Retina (tissue), 1 donor: ENCODE measurements at places on chromosomes 13 and 19.
A peak's percentile ranks its signal among the peaks of the same experiment; 100 is the strongest.

DNA sequence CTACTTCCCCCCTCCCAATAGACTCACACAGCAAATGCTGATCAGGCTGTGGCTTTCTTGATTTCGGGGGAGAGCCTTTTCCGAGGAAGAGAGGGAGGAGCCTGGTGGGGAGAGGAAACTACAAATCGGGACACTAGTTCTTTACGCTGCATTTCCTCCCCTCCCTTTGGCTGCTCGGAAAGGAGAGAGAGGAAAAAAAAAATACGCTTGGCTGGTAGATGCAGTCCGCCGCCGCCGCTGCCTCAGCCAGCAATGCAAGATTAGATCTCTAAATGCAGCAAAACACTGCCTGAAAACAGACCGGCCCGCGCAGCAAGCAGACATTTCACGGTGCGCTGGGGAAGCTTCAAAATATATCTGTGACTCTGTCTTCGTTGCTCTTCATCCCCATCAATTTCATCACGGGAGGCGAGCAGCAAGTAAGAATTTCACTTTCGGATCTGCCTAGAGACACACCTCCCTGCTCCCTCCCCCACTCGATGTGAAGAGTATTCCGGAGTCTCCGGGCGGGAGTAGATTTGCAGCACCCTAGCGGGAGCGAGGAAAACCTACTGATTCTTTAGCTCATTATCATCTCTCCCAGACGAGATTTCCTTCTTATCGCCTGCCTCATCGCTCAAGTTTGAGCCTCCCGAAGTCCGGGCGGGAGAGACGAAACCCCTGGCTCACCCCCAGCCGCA, at the start of gene PCDH17:
PCDH17 (plus strand) TSS at position 149 of the 680 bp plus-strand sequence. CDS start 803 bp downstream, outside the sequence.
- DNase-seq, result peak; percentile 87

GRCh38 chr13:67416047-67416925, 186.2 kb upstream of the PCDH9 start:
- no peak for DNase-seq

- no peak for DNase-seq
These were observed 698 bp downstream of the BLOC1S3 start for GRCh38 chr19:45179072-45179891.

DNA sequence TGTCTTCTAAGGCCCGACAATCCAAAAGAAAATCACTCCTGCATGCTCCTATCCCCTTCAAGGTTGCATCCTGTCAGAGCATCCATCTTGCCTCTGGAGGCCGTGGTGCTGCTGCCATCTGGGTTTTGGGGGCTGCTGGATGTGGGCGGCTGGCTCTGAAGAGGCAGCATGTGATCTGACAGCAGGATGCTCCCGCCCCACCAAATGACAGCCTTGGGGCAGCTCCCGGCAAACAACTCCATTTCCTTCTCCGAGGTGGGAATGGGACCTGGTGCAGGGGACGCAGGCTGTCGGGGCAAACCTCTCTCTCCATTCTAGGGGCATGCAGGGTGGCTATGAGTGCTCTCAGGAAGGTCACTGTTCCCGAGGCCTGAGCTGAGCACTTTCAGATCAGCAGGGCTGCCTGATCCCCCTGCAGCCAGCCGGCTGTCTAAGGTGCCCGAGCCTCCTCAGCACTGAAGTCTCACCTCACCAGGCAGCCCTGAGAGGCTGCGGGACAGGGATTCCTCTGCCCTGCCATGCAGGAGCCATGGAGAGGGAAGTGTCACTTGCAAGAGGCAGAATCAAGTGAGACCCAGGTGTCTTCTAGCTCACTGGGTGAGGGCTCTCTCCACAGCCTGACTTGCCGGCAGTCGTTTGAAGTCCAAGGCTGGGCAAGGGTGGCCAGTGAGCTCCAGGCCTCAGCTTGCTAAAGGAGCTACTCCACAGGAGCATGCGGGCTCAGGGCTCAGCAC, 28.8 kb downstream of the TSSK6 start:
- DNase-seq, result peak; percentile 30

DNA sequence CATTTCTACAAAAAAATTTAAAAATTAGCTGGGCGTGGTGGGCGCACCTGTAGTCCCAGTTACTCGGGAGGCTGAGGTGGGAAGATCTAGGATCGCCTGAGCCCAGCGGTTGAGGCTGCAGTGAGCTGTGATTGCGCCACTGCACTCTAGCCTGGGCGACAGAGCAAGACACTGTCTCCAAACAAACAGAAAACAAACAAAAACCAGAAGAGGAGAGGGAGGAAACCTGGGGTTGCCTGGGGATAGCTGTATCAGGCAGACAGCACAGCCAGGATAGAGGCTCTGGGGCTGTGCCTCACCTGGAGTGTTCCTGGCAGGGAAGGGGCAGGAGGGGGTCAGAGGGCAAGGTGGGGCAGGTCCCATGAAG, 2.6 kb upstream of the POLR2E start:
- DNase-seq, result no peak

GRCh38 chr13:51549050-51549449, 35.2 kb upstream of the WDFY2 start:
- no peak for DNase-seq

DNA sequence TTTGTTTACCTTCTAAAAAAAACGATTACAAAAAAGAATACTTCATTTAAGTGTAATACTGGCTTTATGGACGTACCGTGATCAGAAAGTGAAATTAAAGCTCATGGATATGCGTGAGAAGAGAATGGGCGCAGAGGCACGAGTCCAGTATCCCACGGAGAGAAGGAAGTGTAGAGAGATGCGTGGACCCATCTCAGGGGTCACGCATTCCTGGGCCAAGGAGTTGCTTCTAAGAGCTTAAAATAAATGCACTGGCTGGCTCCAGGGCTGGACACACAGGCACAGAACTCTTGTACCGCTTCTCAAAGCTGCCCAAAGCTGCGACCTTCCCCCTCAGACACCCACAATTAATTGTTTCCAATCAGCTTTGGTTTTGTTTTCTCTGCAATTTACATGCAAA, 8.7 kb upstream of the SPC24 start:
- DNase-seq, result no peak

- DNase-seq, result peak; percentile 62
These were observed 13.6 kb upstream of the FBXO17 start for GRCh38 chr19:38989066-38989605.
